ENCODE measurements at places on chromosomes 1 and 21.

GRCh38 chr1:78722947-78723346 lies 73.3 kb downstream of the IFI44 start:
- no peak for DNase-seq

DNA sequence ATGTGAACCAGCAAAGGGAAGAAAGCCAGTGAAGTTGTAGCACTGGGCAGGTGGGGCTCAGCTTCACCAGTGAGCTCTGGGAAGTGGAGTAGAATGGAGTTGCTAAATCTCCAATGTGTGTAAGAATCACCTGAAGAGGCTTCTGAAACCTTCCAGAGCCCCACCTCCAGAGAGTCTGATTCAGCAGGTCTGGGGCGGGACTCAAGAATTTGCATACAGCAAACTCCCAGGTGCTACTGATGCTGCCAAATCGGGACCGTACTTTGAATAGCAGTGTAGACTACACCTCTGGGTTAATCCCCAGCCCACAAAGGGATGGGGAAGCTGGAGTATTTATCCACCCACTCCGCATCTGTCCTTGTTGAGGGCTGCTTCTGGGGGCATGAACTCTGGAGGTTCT lies 154.3 kb downstream of the IGSF21 start:
- no peak for DNase-seq

- DNase-seq: no peak
These were observed 19.5 kb downstream of the USP24 start for GRCh38 chr1:55195521-55196233.

DNA sequence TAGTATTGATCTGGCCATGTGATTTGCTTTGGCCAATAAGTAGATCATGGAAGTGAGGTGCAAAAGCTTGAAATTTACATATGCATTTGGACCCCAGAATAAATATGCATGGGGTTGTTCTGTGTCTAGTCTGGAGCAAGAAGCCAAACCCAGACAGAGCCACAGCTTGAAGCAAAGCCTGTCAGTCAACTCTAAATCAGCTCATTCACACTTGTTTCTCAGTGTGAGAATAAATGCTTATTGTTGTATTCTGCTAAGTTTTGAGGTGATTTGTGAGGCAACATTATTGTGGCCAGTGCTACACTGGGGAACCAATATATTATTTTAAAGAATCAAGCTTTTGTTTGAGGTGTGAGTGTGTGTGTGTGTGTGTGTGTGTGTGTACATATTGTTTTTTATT lies 12.2 kb upstream of the PGLYRP3 start:
- no peak for DNase-seq

DNA sequence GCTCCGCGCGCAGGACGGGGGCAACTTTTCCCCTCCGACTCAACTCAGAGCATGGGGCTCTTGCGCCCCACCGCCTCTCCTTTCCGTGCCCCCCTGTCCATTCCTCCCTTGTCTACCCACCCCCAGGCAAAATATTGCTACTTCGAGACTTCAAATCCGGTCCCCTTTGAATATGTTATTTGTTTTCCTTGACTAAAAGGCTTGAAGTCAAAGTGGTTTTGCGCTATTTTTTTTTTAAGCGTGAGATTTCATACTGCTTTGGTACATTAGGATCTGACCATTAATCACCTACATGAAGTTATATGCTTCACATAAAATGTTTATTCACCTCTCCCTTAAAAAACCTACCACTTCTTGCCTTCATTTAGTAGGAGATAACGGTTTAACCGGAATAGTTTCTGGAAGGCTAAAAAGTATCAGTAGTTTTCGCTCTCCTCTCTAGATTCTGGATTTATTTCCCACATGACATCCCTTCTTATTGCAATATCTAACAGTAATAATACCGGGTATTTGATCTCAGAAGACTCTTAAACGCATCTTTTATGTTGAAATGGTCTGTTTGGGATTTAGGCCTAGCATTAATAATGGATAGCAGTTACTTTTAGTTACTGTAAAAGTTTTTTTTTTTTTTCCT lies 1.6 kb downstream of the NFIA start:
- DNase-seq: no peak

DNA sequence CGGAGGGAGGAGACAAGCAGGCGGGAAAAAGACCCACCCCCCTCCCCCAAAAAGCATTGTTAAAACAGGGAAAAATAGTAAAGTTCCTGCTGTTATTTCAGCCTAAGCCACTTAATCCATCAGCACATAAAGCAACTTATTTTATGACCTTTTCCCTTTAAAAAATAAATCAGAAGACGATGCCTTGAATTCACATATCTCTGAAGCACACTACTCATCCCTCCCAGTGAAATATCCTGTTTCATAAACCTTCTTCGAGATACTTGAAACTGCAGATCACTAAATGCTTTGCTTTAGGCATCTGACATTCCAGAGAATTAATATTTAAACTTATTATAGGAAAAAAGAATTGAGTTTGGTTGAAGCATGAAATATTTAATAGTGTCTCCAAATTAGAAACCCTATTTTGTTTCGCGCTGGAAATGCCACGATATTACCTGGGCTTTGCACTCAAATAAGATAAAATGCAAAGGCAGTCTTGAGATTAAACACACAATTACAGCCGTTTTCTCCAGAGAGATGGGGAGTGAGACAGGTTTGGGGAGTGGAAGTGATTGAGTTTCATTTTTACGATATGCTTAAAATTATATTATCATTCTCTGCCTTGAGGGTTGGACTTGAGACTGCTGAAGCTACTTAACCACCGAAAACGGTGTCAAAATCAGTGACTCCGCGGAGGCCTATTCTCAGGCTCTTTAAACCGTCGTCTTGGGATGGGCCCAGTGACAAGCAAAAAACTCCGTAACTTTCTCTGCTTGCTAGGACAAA lies 9.3 kb downstream of the GLIS1 start:
- no peak for DNase-seq

DNA sequence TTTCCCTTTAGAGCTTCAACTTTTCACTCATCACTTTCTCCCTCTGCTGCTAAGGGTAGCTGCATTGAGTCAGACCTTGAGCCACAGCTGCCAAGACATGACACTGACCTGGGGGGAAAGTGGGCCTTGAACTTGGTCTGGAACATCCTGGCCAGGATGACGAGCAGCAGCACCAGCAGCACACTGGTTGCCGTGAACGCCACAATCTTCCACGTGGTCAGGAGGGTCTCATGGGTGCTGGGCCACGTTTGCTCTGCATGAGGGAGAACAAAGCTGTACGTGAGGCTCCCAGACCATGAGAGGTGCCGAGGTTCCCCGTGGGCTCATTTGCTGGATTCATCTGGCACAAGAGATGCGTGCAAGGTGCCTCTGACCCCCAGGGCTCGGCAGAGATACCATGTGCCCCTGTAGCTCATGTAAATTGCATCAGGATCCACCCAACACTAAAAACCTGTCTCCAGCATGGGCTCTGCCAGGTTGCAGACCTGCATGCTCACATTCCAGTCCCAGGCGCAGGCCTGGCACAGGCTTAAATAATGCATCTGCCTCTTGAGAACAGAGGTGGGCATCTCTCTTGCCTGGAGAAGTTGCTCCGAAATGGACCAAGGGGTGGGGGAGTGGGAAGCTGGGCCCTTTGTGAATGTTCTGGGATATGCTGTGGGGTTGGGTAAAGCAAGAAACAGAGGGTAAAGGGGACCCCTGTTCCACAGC lies 84.6 kb upstream of the TLR5 start:
- DNase-seq: no peak

DNA sequence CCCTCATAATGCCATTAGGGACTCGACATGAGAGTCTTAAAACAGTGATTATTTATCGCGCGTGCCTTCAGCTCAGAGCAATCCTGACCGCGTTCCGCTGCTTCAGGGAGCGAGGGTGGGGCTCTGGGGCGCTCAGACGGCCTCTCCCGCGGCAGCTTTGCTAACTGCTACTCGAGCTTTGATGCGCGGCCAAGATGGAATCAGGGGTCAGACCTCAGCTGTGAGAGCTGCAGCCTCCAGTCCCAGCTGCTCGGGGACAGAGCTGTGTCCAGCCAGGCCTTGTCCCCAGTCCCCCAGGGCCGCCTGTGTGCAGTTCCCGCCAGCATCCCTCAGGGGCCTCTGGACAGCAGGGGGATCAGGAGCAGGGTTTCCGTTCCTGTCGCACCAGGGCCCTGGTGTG lies 104.6 kb upstream of the TTC34 start:
- DNase-seq: no peak

DNA sequence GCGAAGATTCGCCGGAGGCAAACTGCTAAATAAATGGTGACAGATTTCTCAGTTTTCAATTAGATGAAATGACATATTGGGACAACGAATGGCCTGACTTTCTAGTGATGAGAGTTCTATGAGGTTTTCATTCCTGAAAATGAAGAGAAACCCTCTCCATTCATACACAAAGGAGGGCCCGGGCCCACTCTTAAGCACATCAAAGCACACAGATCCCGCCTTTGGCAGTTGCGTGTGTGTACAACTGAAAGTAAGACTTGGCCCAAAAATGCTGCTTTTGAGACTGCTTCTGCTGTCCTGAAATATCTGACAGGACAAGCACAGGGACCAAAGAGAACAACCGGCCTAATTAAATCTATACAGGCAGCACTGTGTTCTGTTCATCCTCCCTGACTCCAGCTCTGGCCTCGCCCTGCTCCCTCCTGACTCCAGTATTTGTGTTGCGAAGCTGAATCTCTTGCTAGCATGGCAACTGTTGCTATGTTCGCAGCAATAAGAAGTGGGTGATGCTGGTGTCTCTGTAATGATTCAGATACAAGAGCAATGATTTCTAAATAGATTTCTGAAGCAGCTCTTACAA lies 7.4 kb downstream of the LRRC53 start:
- DNase-seq: no peak

GRCh38 chr1:203479646-203480045 lies 4.0 kb downstream of the PRELP start:
- no peak for DNase-seq

DNA sequence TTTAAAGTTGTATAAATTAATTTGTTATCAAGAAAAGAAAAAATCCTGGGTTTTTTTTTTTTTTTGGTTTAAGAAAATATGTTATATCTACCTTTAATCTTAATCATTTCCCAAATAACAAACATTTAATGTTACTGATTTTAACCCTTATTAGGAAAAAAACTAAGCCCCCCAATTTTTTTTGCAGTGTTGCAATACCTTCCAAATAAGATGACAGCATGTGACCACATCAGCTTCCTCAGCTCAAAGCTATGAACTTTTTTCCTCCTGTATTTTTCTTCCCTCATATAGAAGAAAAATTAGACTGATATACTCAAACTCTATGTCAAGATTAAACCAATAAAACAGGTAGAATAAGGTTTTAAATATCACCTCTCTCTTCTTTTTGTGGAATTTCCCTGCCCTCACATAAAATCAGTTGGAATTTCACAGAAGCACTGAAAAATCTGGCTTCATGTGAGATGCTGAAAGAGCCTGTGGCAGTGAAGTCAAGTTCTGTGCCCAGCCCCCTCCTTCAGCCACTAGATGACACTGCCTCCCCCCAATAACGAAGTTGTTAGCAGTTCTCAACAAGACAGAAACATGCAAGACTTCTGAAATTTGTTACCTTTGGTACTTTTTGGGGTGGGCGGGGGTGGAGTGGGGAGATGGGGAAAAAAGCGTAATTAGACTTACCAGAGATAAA lies 9.6 kb upstream of the SMYD2 start:
- no peak for DNase-seq

- DNase-seq: no peak
These were observed 207.1 kb downstream of the AKT3 start for GRCh38 chr1:243642936-243643335.

DNA sequence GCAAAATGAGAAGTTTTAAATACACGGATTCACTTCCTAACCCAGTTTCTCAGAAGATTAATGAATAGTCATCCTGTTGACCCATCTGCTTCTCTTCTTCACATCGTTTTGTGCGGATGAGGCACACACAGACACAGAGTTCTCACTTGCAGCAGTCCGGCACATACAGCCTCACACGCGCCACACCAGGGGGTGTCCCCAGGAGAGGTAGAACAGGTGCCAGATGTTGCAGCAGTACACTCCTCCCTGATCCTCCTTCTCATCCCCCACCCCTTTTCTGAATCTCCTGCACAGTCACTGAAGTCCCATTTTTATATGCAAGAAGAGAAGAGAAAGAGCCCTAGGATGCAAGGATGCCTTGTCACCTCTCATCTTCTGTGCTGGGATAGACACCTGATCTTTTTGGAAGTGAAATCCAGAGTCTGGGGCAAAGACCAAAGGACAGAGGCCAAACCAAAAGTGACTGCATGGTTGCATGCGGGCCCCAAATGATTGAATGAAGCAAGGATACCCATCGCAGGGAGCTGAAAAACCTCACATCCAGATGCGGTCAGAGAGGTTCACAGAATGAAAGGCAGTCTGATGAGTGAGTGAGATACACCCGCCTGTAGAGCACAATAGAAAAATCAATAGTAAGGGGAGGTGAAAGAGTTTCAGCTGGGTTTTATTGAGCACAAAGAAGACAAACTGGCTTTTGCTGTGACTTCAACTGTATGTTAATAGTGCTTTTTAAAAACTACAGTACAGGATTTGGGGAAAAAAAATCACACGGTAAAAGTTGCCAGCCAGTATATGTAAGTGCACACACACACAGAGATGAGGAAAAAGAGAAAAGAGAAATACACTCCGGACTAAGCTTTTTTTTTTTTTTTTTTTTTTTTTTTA lies 28.9 kb downstream of the PBX1 start:
- peak; percentile 48 for DNase-seq
